ENCODE measurements at places on chromosomes 6 and 20.

DNA sequence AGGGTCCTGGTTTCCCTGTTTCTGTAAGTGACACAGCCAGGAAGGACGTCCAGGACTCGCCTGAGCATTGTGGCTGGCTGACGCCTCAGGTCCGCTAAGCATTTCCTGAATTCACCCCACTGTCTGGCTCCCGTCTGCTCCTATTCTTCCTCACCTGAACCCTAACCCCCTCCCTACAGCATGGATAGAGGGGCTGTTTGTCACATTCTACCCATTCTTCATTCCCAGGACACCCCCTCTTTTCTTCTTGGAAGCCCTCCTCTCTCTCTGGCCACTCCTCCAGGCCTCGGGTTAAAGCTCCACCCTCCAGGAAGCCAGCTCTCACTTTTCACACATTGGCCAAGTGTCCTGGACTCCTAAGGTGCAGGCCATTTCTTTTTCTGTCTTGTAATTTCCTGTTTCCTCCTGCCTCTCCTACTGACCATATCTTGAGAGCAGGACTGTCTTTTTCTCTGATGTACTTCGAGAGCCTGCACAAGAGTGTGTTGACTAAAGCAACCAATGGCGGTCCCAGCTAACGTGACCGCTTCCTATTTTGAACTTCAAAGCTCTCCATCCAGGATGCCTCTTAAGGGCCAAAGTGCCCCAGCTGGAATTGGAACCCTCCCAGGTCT lies 24.2 kb upstream of the MYMX start:
- DNase-seq, result no peak

DNA sequence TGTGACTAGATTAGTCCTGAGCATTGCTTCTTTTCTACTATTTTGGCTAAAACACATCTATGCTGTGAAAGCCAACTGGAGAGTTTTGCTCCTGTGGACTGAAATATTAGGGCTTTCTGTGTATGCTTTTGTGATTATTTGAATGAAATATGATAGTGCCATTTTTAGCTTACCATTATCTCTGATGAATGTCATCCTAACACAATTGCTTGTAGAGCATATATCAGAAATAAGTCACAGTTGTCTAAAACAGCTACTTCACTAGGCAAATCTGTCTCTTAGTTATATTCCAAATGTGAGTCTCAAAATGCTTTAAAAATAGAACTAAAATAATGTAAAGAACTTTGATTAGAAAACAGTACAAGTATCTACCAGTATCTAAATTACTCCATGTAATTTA lies 401.4 kb upstream of the PTCHD4 start:
- no peak for DNase-seq

DNA sequence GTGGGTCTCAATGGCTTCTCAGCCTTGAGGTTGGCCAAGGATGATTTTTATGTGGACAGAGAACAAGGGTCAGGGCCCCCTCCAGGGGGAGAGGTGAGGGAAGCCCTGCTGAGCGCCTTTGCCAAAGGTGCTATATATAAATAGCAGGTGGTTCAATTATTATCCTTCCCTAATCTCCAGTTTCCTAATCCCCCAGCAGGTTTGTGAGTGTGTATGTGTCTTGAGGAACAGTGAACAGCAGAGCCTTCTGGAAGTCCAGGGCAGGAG lies 3.2 kb upstream of the SIRPA start:
- no peak for DNase-seq

- DNase-seq, result peak; percentile 60
These were observed at the start of gene LY6G5C for GRCh38 chr6:31680226-31681134. Gene LY6G5C (minus strand): TSS chr6:31681067. CDS start chr6:31680373, 694 bp downstream.

DNA sequence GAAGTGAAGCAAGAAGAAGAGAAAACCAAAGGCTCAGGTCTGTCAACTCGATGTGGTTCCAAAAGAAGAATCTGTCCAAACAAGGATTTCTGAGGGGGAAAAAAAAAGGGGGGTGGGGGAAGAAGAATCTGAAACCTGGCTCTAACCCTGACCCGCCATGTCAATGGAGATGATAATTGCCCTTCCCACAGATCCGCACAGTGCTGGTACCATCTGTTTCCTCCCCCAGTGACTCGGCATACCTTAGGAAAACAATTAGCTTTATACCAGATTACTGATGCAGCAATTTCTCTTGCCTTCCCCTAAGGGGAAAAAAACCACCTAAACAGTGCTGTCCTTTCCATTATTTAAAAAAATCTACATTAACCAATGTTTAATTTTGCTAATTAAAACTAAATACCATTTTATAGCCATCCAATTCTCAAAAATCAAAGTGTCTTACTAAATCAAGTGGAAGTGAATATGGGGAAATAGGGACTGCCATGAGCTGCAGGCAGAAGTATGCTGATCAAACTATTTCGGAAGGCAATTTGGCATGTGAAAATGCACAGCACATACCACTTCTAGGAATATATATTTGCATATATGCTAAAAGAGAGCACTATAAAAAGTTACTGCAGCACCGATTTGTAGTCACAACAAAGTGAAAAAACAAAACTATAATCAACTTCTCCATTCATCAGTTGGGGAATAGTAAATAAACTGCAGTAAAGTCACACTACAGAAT lies 46.8 kb downstream of the MAP7 start:
- no peak for DNase-seq

DNA sequence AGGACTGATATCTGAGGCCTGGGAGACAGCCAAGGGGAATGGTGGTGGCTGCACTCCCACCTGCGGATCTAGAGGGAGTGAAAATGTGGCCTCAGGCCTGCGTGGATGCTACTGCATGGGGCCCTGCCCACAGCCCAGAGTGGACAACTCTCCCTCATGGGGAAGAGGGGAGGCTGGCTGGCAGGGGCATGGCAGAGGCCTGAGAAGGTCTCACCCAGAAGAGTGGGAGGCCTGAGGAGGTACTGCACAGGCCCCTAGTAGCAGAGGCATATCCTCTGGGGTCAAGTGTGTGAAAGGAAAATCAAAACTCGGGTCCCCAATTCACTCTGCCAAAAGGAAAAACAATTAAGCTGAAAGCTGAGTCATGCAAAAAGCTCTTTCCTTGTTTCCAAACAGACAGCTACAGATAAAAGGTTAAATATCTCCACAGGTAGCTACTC lies 158.2 kb downstream of the AKAP7 start:
- no peak for DNase-seq

GRCh38 chr20:44589537-44589936 lies 7.2 kb downstream of the PKIG start:
- no peak for DNase-seq

- no peak for DNase-seq
These were observed 35.6 kb downstream of the CNKSR3 start for GRCh38 chr6:154474648-154475428.

DNA sequence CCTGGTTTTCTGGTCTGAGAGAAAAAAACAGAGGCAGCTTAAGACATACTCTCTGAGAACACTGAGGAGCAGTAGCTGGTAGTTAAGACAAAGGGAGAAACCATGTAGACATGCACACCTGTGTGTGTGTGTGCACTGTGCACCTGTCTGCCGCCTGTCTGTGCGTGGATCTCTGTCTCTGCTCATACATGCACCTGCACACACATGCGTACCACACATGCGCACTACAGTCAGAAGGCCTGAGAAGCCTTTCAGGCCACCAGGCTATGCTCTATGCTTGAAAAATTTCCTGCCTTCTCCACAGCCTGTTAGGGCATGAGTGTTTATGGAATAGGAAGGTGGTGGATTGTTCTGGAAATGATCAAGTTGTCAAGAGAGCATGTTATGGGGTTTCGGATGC lies 103.5 kb downstream of the CDH4 start:
- DNase-seq, result no peak

- DNase-seq, result no peak
These were observed 105.6 kb downstream of the CDH26 start for GRCh38 chr20:60063739-60064380.

DNA sequence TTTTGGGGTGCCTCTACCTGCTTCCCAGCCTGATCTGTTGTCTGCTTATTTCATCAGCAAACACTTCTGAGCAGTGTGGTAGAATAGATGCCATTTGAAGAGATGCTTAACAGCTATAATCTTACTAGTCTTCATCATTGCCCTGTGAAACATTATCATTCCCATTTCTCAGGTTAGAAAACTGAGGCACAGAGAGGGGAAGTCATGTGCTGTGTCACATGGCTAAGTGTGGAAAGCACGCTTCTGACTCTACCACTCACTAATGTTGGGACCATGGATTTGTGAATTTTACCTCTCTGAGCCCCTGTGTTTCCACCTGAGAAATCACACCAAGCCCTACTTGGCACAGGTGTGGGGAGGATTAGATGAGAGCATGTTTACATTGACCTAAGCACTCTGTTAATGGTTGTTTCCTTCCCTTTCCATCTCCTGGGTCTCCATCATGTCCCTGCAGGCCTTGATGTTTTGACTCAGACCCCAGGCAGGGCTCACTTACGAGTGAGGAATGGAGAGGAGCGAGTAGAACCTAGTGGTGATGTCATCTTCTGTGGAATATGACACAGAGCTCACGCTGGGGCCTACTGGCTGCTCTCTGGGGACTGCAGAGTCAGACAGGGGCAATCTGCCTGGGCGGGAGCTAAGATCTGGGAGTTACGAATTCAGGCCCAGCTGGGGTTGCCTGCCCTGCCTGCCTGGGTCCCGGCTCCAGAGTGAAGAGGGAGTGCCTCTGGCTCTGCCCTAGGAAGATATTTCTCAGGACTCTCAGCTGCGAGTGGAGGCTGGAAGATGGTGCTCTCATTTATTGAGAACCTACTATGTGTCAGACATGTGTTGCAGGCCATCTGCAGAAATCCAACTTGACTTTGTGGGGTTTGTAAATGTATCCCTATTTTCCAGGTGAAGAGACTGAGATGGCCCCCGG lies 64.3 kb downstream of the CDH22 start:
- DNase-seq, result no peak

GRCh38 chr6:36888654-36889481 lies 3.1 kb downstream of the C6orf89 start:
- peak; percentile 44 for DNase-seq

DNA sequence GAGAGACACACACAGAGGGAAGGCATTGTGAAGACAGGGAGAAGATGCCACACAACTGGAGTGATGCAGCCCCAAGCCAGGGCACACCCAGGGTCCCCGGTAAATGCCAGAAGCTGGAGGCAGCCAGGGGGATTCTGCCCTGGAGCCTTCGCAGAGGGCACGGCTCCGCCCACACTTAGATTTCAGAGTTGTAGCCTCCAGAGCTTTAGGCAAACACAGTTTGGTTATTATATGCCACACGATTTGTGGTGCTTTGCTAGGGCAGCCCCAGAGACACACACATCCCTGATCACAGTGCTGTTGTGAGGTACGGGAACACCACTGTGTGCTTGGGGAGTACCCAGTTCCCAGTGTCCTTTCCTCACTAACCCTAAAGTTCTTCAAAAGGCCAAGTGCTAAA lies 280.6 kb downstream of the SMOC2 start:
- no peak for DNase-seq

- no peak for DNase-seq
These were observed 255.9 kb downstream of the LAMA2 start for GRCh38 chr6:129138739-129139405.

DNA sequence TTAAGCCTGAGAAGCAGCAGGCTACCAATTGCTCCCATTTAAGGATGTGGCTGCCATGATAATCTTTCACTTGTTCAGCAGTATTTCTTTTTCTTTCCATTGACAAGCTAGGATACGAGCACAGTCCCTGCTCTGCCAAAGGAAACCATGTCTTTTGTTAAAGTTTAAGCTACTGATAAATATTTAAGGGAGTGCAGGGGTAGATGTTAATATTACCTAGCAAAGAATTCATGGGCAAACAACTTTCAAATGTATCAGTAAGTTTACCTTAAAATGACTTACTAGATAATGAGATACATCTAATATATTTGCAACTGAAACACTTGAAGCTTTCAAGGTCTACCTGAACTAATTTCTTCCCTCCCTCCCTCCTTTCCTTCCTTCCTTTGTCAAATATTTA lies 77.3 kb downstream of the OPN5 start:
- DNase-seq, result no peak

DNA sequence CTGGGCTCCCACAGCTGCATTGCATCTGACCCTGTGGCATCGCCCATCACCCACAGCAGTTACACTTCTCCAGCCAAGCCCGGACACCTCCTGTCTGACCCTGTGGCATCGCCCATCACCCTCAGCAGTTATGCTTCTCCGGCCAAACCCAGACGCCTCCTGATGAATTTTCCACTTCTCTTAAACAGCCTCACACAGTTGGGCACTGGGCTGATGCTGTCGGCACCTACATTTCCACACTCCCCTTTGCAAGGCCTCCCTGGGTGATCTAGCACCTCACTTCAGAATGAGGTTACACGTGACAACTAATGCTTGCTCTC lies 175.2 kb upstream of the ARID1B start:
- DNase-seq, result no peak

- no peak for DNase-seq
These were observed 41.5 kb downstream of the MYB start for GRCh38 chr6:135222623-135223022.

- DNase-seq, result no peak
These were observed 828 bp upstream of the SULF2 start for GRCh38 chr20:47785854-47786764.

- no peak for DNase-seq
These were observed 5.1 kb upstream of the EBF4 start for GRCh38 chr20:2687514-2687913.

DNA sequence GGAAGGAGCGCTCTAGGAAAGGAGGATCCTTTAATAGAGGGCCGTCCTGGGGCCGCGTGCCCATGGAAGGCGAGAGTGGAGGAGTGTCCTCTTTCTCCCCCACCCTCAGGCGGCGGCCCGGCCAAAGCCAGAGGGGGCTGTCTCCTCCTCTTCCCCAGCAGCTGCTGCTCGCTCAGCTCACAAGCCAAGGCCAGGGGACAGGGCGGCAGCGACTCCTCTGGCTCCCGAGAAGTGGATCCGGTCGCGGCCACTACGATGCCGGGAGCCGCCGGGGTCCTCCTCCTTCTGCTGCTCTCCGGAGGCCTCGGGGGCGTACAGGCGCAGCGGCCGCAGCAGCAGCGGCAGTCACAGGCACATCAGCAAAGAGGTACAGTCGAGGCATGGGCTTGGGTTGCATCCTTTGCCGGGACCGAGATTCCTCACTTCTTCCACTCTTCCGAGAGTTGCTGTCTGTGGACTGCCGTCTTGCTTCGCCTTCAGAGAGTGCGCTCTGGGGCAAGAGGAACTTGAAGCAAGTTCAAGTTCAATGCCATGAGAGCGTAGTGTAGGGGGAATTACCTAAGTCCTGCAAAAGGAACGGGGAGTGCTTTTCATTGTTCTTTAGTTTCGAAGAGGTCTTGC lies at the start of gene LAMA2:
LAMA2 (plus strand) TSS at position 148 of the 621 bp plus-strand sequence; CDS start at position 256, 108 bp downstream.
- no peak for DNase-seq

DNA sequence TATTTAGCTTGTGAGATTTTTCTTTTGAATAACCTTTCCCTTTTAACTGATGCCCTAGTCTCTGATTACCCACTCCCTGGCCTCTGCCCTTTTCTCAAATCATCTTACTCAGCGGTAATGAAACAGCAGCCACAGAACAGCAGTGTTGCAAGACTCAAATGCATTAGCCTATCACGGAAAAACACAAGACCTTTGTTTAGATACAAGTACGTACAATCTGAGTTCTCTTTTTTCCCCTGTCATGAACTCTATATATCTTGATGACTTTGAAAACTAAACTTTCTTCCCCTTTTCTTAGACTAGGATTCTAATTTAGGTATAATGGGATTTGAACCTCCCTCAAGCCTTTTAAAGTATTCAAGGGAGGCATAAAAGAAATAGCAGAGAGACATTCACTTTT lies 1034.9 kb downstream of the EYS start:
- DNase-seq, result no peak

- DNase-seq, result no peak
These were observed 17.8 kb downstream of the BNIP5 start for GRCh38 chr6:36318690-36319435.

GRCh38 chr6:121338366-121338765 lies 4.1 kb upstream of the TBC1D32 start:
- DNase-seq, result no peak
